ENCODE measurements at places on chromosomes 6 and 20.
A peak's percentile ranks its signal among the peaks of the same experiment; 100 is the strongest.

DNA sequence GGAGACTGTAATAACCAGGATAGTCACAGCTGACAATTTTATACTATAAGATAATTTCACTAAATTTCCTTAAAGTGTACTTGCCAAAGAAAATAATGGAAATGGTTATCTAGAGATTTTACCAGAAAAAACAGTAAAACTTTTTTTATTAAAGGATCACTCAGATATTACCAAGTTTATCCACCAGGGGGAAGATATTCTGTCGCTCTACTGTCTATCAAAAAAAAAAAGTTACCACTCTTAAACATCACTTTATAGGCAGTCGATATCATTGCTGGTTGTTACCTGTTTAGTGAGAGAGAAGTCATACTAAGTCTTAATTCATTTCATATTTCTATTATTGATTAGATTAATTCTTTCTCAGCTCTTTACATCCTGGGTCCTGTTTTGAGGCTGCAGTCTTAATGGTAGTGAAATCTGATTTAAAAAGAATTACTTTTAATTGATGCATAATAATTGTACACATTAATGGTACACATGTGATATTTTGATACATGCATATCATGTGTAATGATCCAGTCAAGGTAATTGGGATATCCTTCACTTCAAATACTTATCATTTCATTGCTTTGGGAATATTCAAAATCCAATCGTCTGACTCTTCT, 18.9 kb downstream of the L3MBTL3 start:
- no peak for DNase-seq

GRCh38 chr6:2976571-2977085, 5.3 kb upstream of the SERPINB6 start:
- DNase-seq = no peak

- no peak for DNase-seq
These were observed 996 bp downstream of the DOK5 start for GRCh38 chr20:54476169-54477009.

DNA sequence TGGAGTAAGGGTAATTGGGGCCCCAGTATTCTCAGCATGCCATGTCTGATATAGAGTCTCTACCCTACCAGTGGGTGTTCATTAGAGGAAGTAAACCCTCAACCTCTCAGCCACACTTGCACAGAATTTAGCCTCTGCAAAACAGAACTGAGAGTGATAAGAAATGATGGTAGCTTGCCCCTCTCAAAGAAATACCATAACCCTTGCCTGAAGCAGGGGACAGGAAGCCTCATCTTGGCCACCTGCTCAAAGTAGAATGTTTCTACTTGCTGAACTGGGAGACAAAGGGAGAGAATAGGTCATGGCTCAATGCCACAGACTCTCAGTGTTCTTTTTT, 33.7 kb downstream of the SPTLC3 start:
- no peak for DNase-seq

DNA sequence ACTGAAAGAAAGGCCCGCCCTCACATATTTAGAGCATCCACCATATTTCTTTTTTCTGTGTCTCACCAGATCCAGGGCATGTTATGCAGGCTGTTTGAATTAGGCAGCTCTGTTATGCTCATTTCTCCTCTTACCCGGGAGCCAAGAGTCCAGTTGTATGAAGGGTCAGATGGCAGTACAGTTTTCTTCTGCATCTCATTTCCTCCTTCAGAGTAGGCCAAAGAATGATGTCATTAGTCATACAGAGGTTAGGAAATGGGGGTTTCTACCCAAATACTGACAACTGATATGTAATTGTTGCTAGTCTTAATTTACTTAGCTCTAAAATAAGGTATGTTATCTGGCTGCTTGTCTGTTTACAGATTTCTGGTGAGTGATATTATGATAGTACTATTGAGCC, 130.8 kb downstream of the SOBP start:
- DNase-seq = no peak

- DNase-seq = no peak
These were observed 90.4 kb downstream of the NFATC2 start for GRCh38 chr20:51452091-51452613.

GRCh38 chr20:17315407-17316231, 88.8 kb downstream of the PCSK2 start:
- DNase-seq = no peak

GRCh38 chr6:484746-485145, 93.2 kb downstream of the IRF4 start:
- DNase-seq = no peak

GRCh38 chr6:1554476-1555310, 55.0 kb upstream of the FOXC1 start:
- no peak for DNase-seq

DNA sequence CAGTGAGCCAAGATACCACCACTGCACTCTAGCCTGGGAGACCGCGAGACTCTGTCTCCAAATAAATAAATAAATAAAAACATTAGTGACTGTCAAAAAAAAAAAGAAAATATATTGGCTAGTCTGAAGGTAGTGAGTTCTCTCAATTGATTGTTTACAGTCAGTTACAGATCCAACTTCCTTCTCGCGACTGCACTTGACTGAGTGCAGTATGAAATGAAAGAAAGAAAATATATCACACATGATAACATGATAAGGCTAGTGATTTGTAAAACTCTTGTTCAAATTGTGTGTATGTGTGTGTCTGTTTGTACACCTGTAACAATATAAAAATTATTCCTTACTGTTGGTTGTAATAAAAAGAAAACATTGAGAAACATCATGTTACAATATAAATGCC, 7.9 kb downstream of the R3HDML start:
- DNase-seq = no peak

GRCh38 chr6:159212028-159212427, 42.8 kb downstream of the FNDC1 start:
- DNase-seq = no peak

- DNase-seq = peak; percentile 45
These were observed 6.1 kb downstream of the SYNGAP1 start for GRCh38 chr6:33425668-33426577.

- no peak for DNase-seq
These were observed 145.8 kb downstream of the PTPRT start for GRCh38 chr20:43043887-43044286.

GRCh38 chr6:144879436-144879835, 594.3 kb downstream of the UTRN start:
- no peak for DNase-seq

GRCh38 chr6:16239798-16240123, 1.4 kb downstream of the GMPR start:
- no peak for DNase-seq
